Cerebellar nuclear complex (tissue), 1 donor: ENCODE measurements at places on chromosomes 1 and 21.
A peak's percentile ranks its signal among the peaks of the same experiment; 100 is the strongest.

DNA sequence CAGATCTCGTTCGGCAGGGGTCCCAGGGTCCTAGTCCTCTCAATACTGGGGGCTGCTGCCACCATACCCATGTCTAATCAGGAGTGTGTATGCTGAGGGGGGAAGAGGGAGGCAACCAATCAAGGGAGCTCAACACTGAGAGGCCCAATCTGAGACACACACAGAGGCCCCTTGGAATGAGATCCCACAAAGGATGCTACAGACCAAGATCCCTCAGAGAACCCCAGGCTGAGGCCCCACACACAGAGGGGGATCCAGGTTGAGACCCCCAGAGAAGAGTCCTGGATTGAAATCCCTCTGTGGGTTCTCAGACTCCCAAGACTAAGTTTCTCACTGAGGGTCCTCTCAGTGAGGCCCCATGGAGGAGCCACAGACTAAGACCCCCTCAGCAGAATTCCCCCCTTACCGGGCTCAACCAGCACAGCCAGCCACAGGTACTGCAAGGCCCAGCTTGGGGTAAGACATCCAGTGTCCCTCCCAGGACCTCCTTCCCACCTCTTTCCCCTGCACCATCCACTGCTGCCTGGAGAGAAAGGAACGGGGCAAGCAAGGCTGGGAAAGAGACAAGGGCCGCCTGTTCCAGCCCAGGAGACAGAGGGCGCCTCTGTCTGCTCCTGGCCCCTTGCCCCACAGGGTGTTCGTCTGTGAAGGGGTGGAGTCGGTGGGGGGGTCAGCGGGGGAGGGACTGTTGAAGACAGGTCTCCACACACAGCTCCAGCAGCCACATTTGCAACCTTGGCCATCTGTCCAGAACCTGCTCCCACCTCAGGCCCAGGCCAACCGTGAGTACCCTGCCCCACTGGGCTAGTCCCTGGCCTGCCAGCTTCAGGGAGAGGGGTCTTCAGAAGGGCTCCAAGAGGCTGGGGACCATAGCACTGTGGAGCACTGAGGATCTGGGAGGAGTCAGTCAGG, at the start of gene S100A1:
S100A1 (plus strand) TSS at position 720 of the 912 bp plus-strand sequence. CDS start 2,088 bp downstream, outside the sequence.
- no peak for DNase-seq

- no peak for DNase-seq
Observed at GRCh38 chr1:77899647-77900320, 11.4 kb downstream of the NEXN start.

GRCh38 chr1:89809556-89809955, 11.3 kb upstream of the LRRC8D start:
- no peak for DNase-seq

DNA sequence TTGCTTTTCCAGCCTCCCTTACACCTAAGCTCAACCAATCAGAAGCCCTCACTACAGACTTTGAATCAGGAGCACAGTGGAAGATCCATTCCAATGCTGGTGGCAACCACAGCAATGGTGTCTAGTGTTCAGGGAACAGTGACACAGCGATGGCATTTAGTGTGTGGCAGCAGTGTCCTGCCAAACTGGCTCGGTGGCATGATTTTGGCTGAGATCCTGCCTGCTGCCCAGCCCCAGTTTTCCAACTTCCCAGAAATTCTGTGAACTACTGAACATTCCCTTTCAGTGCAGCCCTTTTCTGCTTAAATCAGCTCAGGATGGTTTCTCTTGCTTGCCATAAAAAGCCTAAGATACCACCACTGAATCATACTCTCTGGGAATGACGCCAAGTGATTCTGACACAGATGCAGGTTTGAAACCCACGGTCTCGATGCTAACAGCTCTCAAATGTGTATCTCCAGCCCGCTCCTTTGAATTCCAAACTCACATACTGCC, 8.8 kb downstream of the ASAP3 start:
- no peak for DNase-seq

- DNase-seq, result no peak
Observed at GRCh38 chr1:238722812-238723211, 663.6 kb upstream of the CHRM3 start.

GRCh38 chr1:241957692-241958494, at the start of gene BECN2:
BECN2 (plus strand) TSS chr1:241957767; CDS start chr1:241957767, 0 bp downstream.
- no peak for DNase-seq

GRCh38 chr1:239164451-239165180, 221.8 kb upstream of the CHRM3 start:
- DNase-seq, result no peak

DNA sequence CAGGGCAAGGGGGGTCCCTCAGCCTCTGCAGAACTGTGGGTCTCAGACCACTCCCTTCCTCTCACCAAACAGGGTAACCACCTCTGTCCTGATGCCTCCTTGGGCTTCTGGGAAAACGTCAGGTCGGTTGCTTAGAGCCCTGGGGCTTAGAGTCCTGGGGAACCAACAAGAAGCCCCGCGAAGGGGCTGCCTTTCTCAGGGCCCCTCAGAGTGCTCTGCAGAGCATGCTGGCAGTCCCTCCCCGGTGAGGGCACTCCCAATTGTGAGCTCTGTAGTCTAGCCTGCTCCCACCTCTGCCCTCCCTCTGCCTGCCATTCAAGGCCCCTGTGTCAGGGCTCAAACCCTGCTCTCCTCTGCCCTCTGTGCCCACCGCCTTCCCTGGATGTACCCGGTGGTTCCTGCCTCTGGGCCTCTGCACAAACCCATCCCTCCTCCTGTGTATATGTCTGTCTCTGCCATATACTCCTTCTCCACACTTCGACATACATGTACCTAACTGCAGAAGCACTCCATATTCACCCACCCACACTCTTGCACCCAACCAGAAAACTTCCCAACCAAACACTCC, 92.3 kb downstream of the DMRTB1 start:
- no peak for DNase-seq

- DNase-seq, result no peak
Observed at GRCh38 chr1:44354268-44354839, 703 bp downstream of the ERI3 start.

DNA sequence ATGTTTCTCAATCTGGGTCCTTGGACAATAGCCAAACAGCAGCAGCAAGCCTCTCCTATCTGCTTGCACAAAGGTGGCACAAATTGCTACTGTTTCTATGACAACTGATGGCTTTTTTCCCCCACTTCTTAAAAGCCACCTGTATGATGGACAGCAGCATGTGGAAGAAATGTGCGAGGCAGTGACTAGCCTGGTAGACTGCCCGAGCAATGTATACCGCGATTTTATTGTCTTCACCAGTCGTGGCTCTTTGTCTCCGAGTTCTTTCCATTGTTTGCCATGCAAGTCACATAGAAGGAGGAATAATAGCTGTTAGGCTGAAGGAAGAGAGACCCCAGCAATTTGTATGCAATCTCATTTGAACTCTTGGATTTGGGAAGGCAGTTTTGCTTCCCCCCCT, 79.4 kb downstream of the S1PR1 start:
- no peak for DNase-seq

DNA sequence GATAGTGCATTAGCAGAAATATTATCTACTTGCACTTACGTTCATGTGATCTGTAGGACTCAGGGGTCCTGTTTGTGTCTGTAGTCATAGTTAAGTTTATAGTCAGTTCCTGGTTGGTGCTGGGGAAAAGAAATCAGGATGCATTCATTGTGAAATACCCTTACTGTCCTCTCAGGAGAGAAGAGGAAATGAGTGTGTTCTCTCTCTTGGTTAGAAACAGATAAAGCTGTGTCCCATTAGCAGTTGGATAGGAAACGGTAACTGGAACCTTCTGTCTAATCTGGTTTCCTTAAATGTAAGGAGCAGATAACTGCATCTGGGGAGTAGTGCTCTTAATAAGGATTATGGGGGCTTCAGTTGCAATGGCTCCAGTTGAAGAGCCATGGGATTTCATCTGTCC, 8.9 kb downstream of the SDCCAG8 start:
- no peak for DNase-seq

DNA sequence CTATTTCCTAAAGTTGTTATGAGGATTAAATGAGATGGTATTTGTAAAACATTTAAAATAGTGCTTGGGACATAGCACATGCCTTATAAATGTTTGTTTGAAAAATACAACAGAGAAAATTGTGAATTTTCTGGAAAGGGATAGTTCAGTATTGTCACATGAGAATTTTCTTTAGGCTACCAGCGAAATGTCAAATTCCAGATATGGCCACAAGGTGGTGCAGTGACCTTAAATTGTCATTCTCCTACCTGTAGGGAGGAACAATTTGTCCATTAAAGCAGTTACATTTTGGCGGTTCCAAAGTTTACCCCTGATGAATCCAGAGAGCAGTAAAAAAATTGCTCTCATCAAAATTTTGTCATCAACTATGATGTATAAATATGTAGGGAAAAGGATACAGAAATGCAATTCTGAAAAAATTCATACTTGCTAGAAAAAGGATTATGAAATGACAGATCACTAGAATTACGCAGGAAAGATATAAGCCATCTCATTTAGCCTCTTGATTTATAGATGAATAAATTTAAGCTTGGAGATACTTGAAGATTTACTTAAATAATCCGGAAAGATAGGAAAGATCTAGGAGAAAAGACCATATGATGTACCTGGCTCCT, 50.2 kb upstream of the TSHB start:
- no peak for DNase-seq

DNA sequence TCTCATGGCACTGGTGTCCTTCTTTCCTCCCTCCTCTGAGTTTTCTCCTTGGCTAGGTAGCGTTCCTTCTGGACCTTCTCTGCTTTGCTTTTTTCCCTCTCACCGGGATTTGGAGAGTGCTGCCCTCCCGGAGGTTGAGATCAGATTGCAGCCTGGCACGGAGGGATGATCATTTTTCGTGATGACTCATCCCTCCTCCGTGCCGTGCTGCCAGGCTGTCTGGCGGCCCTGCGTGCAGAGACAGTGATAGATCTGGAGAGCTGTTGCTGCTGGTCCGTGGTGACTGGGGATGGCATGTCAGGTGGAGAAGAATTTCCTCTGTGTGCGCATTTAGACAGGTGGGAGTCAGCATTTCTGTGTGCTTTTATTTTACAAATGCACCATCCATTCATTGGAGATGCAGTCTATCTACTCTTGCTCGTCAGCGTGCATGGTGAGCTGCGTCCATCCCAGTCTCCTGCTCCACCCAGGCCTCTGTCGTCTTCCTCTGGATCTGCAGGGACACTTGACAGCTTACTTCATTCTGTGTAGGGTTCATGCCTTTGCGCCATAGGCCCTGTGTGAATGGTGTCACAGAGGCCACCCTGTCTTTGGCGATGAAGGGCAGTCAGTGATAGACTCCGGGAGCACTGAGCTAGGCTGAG, 104.4 kb downstream of the PCBP3 start:
- DNase-seq, result peak; percentile 6
